Stimulated activated CD4-positive, alpha-beta T cell treated with anti-CD3 and anti-CD28 coated beads, Interleukin-4, amount 100 ng/mL, for 1 hour (primary cell): ENCODE measurements at places on chromosomes 4 and X.

GRCh38 chrX:5810636-5811035, 418.0 kb downstream of the NLGN4X start:
- no peak for DNase-seq

DNA sequence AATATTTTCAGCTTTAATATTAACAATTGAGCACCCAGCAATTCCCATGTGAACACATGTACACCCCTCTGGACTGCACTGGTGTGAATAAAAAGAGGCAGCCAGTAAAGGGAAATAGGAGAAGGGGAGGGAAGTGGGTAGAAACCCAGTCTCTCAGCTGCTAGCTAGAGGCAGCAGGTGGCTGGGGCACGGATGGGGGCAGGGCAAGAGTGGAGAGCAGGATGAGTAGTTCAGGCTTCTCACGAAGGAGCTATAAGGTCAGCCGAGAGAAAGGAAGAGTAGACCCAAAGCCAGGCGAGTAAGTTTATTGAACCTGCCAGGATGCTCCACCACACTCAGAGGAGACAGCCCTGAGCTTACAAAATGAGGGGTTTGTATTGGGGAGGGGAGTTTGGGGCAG, 184.8 kb upstream of the MTMR8 start:
- DNase-seq, result no peak

DNA sequence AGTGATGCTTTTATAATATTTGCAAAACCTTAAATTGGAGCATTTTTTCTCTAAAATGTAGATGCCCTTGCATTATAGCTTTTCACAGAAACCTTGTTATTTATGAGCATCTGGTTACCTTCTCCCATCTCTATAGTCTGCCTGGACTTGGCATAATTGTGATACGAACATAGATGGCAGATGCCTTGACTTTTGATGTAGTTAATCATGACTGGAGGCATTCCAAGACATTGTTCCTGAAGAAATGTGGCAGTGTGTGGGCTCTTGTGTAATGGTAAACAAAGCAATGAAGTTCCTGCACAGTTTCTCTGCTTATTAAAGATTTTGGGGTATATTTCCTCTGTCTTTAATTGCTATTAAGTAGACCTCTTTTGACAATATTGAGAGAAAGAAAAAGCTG, 500.1 kb downstream of the PCDH19 start:
- no peak for DNase-seq

DNA sequence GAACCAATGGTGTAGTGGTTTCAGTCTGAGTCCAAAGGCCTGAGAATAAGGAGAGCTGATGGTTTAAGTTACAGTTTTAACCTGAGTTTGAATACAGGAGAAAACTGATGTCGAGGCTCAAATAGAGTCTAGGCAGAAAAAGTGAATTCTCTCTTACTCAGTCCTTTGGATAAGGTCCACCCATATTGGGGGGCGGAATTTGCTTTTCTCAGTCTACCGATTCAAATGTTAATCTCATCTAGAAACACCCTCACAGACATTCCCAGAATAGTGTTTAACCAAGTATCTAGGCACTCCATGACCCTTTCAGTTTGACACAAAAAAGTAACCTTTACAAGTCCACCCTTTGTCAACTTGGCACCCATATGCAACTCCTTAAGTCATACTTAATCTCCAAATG, 216.0 kb downstream of the GRID2 start:
- DNase-seq, result no peak
